ENCODE measurements at places on chromosomes 7 and 10.

GRCh38 chr7:85025312-85025756, 161.5 kb downstream of the SEMA3D start:
- DNase-seq: no peak

DNA sequence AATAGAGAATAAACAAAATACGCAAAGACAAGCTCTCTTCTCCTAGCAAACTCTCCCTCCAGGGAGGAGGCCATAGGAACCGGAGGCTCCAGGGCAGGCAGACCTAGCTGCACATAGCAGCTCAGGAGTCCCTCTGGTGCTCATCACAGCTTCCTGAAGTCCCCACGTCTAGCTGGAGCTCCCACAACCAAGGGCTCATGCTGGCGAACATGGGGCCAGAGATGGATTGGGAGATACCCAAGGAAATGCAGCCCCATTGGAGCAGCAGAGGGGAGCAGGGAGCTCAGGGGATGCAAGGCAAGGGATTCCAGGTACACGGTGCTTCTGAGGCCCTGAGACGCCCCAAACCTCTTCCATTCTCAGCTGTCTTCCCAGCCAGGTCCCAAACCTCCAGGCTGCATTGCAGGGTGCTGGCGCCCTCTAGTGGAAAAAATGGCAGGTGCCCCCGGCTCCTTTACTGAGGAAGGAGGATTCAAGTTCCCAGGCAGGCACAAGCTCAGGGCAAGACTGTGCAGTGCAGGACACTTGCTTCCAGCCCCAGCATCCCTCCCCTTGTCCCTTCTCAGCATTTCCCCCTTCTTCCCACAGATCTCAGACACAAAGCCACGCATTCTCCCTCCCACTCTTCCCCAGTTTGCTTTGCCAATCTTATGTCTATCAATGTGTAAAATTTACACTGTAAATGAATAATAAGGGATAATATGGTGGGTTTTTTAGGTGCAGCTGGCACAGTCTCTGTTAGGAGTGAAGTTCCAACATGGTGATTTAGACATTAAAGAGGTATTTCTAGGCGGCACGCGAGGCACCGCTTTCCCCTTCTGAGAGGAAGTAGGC, 46.2 kb downstream of the GPAM start:
- peak; percentile 93 for DNase-seq

DNA sequence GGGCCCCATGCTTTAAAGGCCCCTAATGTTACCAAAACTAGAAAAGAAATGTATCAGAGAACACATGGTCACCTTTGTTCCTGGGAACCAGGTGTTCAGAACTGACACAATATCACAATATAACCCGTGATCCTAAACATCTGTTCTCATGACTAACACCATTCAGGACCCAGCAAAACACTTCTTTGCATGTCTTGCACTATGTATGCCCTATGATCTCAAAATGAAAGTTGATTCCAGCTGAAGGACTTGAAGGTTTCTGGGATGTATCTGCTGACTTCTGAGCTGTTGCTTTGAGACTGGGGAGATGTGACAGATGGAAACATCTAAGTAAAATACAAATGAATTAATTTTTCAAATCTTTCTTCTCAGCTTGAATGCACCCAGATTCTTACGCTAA, 37.5 kb upstream of the PIK3CG start:
- no peak for DNase-seq

- DNase-seq: no peak
Observed at GRCh38 chr7:116165717-116166116, 44.6 kb upstream of the TES start.

- no peak for DNase-seq
Observed at GRCh38 chr7:121079425-121080169, 91.1 kb downstream of the CPED1 start.

DNA sequence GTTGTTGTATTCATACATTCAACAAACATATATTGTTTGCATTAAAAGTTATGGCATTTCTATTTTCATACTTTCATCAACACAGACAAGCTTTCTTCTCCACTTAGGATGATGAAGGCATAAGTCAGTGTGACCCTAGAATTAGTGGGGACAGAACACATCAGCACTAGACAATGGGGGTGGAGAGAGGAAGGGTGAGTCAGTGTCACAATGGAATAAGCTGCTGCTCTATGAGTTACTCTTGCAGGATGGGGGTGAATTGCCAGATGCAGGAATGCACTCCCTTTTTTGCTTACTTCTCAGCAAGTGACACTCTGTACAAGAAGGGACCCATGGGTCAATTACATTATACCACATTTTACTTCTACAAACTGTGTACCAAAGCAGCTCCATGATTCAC, 74.0 kb downstream of the DGKI start:
- peak; percentile 70 for DNase-seq

- DNase-seq: no peak
Observed at GRCh38 chr10:4865945-4866661, 40.1 kb downstream of the AKR1E2 start.

DNA sequence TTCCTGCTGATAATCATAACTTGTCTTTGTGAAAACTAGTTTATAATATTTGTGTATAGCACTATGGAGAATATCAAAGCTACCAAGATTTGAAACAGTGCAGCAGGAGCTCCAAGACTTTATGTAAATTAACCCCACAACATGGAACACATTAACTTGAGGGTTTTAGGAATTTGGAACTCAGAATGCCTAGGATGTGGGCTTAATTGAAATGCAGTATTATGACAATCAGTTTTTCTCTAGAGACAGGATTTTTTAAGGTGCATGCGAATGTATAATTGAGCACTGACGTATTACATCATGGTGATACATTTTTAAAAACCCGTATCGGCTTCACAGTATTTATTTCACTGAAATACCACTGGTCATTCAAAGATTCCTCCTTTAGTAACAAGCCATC, 313.1 kb upstream of the DGKB start:
- DNase-seq: no peak

DNA sequence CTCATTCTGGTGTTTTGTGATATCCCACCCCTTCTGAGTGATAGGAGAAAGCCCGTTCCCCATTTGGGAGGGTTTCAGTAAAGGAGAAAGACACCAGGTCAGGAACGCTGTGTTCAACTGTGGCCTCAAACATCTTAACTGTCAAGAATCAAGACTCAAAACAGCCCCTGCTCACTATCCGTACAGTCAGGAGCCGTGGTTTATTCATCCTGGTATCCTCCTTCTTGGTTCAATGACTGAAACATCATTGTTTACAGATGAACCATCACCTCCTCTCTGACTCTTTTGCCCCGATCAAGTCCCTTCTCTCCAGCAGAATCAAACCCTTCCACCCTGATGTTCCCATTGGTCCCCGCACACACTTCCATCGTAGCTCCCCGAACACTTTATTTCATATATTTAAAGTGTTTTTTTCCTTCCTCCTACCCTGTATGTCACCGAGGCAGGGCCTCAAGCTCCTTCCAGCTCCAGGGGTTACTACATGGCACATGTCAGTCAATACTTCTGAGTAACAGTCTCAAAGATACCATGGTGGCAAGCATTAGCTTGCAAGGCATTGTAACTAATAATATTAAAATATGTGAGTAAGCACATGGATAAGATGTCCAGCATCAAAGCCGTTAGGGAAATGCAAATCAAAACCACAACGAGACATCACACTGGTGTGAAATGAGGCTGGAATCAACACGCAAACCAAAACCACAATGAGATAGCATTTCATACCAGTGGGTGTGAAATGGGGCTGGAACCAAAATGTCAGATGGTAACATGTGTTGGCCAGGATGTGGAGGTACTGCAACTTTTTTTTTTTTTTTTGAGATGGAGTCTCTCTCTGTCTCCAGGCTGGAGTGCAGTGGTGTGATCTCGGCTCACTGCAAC, 124.7 kb upstream of the C1QL3 start:
- DNase-seq: no peak

DNA sequence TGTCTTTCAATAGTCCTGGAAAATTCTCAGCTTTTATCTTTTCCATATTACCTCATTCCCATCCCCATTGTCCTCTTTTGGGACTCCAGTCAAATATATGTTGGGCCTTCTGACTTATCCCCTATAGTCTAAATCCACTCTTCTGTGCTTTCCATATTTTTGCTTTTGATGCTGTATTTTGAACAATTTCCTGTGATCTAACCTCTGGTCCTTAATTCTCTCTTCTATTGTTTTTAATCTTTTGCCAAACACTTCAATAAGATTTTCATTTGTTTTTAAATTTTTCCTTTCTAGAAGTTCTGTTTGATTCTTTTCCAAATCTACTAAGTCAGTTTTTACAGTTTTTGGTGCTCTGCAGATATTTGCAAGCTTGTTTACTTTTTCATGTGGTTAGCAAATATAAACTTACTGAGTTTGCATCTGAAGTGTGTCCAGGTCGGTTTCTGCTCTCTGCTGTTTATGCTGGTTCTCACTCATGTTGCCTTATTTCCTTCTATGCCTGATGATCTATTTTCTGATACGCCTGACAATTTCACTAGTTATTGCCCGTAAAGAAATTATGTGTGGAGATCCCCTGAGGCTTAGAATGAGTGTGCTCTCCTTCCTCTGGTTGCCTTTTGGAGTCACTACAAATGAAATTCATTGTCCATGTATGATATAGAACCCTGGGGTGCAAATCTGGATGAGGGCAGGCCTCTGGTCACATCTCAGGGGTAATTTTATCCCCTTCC, 110.4 kb downstream of the RBM20 start:
- no peak for DNase-seq

GRCh38 chr10:72573079-72573478, 52.8 kb downstream of the MICU1 start:
- DNase-seq: no peak

DNA sequence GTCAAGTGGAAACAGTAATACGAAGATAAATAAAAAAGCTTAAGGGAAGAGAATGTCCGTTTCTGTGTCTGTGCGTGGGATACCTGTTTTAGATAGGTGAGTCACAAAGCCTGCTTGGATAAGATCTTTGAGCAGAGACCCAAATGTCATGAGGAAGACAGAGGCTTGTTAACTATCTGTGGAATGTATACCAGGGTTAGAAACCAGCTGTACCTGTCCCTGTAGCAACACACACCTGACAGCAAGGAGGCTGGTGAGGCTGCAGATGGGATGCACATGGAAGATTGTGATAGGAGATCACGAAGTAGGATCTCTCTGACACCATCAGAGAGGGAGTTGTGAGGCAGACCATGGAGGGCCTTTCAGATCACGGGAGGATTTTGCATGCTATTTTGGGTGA, 105.3 kb downstream of the ARHGAP21 start:
- DNase-seq: no peak

DNA sequence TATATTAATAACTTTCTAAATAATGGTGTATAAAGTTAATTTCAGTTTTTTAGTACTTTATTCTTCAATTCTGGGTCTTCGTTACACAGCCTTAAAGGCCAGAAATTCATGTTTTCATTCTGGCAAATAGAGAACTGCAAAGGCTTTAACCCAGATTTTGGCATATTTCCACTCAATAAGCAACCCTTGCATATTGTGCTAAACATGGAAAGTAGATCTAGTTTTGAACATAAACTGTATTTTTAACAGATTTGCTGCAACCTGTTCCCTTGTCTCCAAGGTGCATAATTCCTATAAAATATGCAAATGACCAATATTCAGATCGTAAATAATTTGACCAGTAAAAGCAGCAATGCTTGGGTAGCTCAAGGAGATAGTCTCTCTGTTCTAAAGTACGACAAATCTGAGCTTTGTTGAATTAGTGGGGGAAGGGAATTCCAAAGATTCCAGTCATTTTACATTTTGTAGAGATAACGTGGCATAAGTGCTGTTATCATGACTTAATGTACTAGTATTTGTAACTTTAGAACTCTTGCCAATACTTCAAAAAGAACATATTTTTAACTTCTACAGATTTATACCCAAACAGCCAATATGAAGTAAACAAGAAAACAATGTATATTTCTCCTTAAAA, 46.4 kb upstream of the RSBN1L start:
- no peak for DNase-seq

DNA sequence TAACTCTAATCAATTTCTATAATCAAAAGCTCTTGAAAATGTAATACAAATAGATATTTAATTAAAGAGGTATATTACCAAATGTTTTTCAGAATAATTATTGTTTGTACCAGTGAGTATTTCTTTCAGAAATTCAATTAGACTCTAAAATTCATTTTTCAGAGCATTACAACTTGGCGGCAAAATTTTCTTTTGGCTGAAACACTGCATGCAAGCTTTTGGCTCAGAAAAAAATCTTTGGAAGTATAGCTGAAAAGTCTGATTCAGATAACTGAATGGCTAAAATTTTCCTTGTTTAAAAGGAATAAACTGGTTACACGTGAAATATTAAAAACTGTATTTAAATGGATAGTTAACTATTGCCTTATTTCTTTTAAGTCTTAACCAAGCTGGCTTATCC, 202.6 kb upstream of the KAT6B start:
- no peak for DNase-seq

DNA sequence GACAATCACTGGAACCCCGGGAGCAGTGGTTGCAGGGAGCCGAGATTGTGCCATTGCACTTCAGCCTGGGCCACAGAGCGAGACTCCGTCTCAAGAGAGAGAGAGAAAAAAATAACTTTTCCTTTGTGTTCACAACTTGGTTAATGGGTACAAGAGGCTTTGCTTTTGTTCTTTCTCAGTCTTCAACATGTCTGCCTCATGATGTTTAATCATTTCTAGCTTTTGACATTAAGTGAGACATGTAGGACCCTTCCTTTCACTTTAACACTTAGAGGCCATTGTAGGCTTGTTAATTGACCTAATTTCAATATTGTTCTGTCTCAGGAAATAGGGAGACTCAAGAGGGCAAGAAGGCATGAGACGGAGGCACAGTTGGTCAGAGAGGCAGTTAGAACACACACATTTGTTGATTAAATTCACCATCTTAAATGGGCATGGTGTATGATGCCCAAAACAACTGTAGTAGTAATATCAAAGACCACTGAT, 9.3 kb upstream of the CRCP start:
- DNase-seq: no peak

- DNase-seq: no peak
Observed at GRCh38 chr7:76268376-76268775, 34.1 kb upstream of the HSPB1 start.

GRCh38 chr10:99523251-99523773, 9.4 kb upstream of the NKX2-3 start:
- no peak for DNase-seq

DNA sequence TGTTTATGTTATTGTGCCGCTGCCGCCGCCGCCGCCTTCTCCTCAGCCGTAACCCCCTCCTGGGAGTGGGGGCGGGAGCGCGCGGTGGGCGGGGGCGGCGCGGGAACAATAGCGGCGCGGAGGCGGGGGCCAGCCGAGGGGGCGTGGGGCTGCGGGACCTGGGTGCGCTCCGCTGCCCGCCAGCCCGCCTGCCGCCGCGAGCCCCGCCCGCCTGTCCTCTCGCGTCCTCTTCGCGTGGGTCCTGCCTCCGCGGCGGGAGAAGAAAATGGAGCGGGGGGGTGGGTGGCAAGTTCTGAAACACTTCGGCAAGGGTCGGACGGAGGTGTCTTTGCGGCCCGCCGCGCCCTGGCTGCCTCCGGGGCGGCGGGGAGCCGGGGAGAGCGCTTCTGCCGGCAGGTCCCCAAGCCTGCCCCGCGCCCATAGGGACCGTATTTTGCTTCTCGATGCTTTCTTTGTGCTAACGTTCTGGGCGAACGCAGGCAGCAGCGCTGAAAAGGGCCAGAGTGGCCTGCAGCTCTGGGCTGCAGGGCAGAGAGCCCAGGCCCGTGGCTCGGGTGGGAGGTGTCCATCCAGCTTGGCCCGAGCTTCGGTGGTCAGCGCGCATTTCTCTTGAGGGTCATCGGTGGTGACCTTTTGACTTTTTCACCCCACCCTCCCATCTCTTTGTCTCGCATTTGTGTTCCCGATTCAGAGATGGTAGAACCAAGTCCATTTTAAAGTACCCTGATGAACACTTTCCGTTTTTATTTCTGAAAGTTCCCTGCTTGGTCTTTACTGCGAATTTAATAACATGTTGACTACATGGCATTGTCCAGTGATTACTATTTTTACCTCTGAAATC, 613 bp downstream of the MAPK8 start:
- DNase-seq: peak; percentile 75
